Right lung (tissue), 10 donors: ENCODE measurements at places on chromosomes 2 and 18. TPM values are rescaled to one million over a fixed set of nuclear protein-coding genes. Genes with fewer than 3 reads are reported as not detected.

Gene NAT8
- polyA plus RNA-seq = 1.4 TPM

Gene RGPD4
- not detected for polyA plus RNA-seq

Gene ABCG5
- 0.41 TPM for polyA plus RNA-seq

Gene SYT4
- 0.55 TPM for polyA plus RNA-seq

Gene SFT2D3
- not detected for polyA plus RNA-seq

Gene UGT1A10
- polyA plus RNA-seq = not detected

Gene PDE11A
- polyA plus RNA-seq = 0.28 TPM

Gene RAB17
- polyA plus RNA-seq = 16.6 TPM

Gene TMEM200C
- polyA plus RNA-seq = 3.2 TPM

GRCh38 chr2:119431155-119431975, at the start of gene TMEM37:
Gene TMEM37, plus strand, starts transcription at chr2:119431854. Its CDS starts 50 bp downstream, at chr2:119431904.
- peak; percentile 85 for DNase-seq

- no peak for DNase-seq
These were observed 26.6 kb upstream of the SPRED2 start for GRCh38 chr2:65458999-65459398.

- no peak for DNase-seq
These were observed 246.9 kb upstream of the TANK start for GRCh38 chr2:160913323-160913722.

DNA sequence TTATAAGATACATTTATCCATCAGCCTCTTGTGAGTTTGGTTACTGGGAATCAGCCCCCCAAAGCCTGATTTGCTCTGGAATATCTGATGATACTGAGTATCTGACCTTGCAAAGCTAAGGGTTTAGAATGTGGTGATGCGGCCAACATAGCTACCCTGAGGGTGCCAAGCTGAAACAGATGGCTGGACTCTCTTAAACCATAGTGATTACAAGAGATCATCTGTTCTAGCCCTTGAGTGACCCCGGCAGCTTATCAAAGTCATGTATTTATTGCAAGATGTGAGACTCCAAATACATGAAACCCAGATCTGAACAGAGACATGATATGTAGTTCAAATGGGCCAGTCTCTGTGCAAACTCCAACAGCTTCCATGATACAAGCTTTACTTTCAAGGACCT, 78.2 kb upstream of the CABLES1 start:
- no peak for DNase-seq

GRCh38 chr2:121071034-121071504, 213.9 kb downstream of the TFCP2L1 start:
- peak; percentile 49 for DNase-seq

- no peak for DNase-seq
These were observed 34.0 kb downstream of the DOCK10 start for GRCh38 chr2:225008179-225008856.

GRCh38 chr2:241811952-241812729, 3.1 kb downstream of the NEU4 start:
- no peak for DNase-seq

GRCh38 chr2:136384531-136385303, 266.8 kb upstream of the CXCR4 start:
- DNase-seq = no peak

DNA sequence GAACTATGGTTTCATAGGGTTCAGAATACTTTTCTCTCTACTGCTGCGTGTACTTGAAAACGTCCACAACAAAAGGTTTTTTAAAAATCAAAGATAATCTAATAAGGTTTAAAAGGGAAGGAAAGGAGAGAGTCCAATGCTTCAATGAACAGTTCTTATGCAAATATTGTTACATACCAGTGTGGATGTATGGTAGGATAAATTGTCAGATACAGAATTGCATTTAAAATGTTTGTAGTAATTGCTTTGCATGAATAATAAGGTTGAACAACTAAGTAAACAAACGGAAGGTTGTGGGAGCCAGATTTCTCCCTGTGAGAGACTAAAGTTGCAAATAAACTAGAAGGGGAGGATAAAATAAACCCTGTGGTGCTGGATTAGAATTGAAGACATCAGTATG, 53.8 kb upstream of the RBBP8 start:
- DNase-seq = no peak

GRCh38 chr2:69801745-69802290, 27.6 kb upstream of the GMCL1 start:
- DNase-seq = no peak

DNA sequence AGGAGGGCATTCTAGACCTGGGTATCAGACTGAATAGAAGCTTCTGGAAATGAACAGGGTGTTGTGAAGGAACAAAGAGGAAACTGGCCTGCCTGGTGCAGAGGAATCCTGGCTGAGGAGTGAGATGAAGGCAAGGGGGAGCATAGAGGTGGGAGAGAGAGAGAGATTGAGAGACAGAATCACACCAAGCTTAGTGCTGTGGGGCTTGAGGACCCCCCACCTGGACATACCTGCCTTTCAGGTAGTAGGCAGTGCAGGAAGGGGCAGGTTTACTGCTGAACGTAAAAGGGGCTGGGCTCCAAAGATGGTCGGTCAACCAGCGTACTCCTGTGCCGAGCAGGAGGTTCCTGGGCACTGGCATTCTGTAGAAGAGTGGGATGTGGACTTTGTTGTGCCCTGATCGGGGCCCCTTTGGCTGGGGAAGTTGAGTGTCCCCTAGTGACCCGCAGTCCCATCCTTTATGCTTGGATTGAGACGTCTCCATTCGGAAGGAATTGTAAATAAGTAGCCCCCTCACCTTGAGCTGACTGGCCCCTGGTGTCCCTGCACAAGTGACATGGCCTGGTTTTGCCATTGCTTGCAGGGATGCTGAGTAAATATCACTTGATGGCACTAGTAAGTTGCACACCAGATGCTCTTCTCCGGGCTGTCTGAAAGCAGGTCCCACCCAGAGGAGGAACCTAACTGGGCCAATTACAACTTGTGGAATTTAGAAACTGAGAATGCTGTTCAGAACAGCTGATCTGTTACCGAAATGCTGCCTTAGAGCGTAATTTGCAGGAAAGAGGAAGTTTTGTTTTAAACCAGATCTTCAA, 1.4 kb downstream of the UBE2F start:
- peak; percentile 24 for DNase-seq

- no peak for DNase-seq
These were observed 309.8 kb upstream of the COL3A1 start for GRCh38 chr2:188664416-188664815.

DNA sequence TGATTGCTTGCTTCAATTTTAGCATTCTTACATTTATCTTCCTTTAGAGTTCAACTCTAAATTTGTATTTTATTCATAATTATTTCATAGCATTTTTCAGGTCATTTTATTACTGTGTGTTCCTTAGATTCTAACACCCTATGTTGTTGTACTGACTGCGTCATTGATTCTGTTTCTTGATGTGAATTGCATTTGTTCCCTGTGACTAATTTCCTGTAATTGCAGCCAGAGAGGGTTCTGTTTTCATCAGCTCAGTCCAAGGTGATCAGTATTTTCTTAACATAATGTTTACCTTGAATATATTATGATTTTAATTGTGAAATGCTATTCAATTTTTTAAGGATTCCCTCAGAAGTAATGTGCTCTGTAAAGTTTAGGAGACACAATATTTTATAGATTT, 970.2 kb upstream of the PIK3C3 start:
- no peak for DNase-seq

GRCh38 chr18:32777049-32777448, 4.2 kb upstream of the KLHL14 start:
- DNase-seq = no peak

- DNase-seq = no peak
These were observed 14.5 kb downstream of the ATG16L1 start for GRCh38 chr2:233265899-233266431.

DNA sequence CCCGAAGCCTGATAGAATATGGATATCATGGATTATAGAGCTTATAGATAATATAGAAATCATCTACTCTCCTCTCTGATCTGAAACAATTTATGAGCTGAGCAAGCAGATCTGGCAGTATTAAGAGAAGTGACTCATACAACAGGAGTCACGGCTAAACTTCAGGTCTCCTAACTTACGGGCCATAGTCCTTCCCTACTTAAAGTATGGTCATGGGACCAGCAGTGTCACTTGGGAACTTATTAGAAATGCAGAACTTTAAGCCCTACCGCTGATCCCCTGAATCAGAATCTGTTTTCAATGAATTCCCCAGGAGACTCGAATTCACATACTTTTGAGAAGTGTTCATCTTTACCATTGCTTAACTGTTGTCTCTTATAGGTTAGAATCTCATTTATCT, 195.7 kb upstream of the FANCL start:
- no peak for DNase-seq

GRCh38 chr2:1686784-1687105, 57.6 kb downstream of the PXDN start:
- DNase-seq = no peak

DNA sequence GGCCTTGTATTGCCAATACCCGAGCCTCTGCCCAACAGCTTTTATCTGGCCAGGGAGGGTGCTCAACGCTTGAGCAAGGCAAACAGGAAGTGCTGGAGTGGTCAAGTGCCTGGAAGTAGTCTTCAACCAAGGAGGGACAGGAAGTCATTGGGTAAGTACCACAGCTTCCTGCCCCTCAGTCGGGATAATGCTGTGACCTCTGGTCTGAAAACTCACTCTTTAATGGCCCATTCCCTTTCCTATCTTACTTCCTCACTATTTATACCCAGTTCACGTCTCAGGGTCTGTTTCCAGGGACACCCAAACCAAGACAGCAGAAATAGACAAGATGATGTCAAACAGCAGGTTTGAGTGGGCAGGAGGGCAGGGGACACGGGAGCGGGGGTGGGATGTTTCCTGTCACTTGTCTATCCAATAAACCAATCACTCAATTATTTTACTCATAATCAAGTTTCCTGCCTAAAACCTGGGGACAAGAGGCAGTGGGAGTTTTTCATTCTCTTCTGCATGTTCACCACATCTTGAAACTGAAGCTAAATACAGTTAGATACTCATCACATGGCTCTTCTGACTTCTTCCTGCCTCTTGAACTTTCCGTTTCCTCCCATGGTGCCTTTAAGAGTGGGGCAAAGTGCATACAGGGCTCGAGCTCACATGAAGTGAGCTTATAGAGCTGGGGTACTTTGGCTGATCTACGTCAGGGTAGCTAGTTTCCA, 68.9 kb upstream of the CAB39 start:
- no peak for DNase-seq
